ENCODE measurements at places on chromosomes 4 and X.
A peak's percentile ranks its signal among the peaks of the same experiment; 100 is the strongest.

DNA sequence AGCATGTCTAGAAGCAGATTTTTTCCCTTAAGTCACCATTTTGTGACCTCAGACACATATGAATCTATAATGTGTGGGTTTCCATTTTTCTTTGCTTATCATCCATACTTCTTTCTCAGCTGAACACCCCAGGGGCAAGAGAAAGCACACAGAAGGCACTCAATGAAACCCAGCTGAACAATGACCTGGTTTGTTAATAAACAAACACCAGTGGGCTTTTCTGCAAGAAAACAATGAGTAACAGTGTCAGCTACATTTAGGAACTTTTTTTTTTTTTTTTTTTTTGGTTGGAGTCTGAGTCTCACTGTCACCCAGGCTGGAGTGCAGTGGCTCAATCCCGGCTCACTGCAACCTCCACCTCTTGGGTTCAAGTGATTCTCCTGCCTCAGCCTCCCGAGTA, 40.7 kb upstream of the KLF3 start:
- no peak for DNase-seq

GRCh38 chr4:138255917-138256597, 13.9 kb upstream of the SLC7A11 start:
- no peak for DNase-seq

DNA sequence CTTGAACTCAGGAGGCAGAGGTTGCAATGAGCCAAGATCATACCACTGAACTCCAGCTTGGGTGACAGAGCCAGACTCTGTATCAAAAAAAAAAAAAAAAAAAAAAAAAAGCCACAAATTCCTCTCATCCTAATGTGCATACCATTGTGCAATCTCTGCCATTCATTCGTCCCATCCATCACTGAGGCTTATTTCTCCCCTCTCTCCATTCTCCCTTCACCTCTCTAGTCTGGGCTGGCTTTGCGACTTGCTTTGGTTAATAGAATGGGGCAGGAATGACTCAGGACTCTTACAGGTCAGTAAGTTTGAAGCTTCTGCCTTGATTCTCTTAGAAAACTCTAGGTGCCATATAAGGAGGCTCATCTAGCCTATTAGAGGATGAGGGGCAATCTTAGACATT, 60.3 kb upstream of the DDX3X start:
- no peak for DNase-seq

GRCh38 chr4:36222702-36223101, 21.6 kb downstream of the ARAP2 start:
- no peak for DNase-seq

GRCh38 chr4:3729882-3730226, 36.3 kb upstream of the ADRA2C start:
- no peak for DNase-seq

DNA sequence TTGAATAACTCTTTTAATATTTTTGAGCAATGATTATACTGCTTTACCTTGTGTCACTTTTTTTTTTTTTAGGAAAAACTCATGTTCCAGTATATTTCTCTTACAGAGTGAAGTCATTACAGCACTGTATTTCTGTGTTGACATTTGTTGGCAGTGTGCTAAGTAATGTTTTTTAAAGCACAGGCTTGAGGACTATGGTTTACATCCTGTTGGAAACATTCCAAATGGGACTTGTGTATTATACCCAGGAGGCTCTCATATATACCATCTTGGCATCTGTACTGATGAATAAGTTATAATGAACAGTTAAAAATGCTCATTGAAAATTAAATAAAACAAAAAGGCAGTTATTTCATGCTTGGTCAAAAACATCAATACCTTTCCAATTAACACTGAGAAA, 33.8 kb downstream of the CEP44 start:
- DNase-seq = no peak

GRCh38 chr4:152591396-152591795, 55.5 kb upstream of the FBXW7 start:
- peak; percentile 16 for DNase-seq

DNA sequence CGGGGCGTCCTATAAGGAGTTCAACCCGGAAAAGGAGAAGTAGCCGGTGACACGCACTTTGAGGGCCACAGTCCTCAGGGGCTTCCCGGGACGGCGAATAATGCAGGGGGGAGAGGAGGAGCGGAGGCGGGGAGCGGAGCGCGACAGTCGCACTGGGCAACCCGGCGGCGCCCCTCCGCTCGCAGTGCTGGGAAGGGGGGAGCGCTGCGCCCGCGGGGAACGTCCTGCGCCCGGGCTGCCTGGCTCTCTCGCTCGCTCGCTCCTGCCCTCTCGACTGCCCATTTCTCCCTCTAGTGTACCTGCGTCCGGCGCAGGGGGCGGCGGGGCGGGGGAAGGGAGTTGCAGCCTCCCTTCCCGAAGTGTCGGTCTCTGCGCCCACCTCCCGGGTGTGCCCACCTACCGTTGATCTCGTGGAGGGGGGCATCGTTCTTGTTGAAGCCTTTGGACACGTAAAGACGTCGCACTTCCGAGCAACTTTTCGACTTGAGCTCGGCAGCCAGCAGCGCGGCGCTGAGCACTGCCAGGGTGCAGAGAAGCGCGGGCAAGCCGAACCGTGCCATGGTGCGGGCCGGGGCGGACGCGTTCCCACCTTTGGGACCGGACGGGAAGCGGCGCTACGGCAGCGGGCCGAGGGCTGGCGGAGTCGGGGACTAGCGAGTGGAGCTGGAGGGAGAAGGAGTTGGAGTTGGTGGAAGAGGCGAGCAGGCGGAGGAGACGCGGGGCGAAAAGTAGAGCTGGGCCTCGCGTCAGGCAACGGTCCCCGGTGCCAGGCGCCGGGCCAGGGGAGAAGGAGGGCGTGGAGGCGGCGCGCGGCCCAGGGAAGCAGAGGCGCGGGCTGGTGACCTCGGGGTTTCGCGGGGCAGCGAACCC, 648 bp downstream of the GPC4 start:
- peak; percentile 2 for DNase-seq

- no peak for DNase-seq
These were observed 6.6 kb upstream of the SLC6A8 start for GRCh38 chrX:153681175-153681574.

DNA sequence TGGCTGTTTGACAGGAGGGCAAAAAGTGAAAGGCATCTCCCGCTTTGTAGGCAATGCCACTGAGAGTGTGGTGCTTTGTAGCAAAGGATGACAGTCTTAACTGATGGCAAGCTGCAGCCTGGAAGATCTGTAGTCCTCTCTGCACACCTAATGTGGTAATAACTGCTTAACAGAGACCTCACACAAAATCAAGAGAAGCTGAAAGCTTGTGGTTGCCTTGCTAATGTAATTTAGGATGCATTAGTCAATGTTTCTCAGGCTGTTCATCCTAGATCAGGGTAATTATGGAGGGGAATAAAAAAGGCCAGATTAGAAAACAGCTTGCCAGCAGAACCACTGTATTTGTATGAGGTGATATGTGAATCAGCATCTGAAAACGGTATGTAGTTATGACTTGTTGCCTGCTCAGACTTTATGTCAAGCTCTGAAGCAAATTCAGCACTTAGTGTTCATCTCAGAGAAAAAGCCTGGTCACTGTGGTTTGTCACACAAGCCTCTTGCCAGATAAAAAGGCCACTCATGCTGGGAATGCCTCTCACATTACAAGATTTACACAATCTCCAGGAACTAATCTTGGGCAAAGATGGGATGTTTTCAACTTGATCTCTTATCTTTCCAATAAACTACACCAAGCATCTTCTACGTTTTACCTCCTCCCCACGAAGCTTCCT, 130.8 kb downstream of the ENOX2 start:
- DNase-seq = no peak

GRCh38 chr4:121155893-121156292, 8.2 kb downstream of the TNIP3 start:
- no peak for DNase-seq

GRCh38 chr4:108644237-108644636, 6.2 kb upstream of the OSTC start:
- DNase-seq = no peak

DNA sequence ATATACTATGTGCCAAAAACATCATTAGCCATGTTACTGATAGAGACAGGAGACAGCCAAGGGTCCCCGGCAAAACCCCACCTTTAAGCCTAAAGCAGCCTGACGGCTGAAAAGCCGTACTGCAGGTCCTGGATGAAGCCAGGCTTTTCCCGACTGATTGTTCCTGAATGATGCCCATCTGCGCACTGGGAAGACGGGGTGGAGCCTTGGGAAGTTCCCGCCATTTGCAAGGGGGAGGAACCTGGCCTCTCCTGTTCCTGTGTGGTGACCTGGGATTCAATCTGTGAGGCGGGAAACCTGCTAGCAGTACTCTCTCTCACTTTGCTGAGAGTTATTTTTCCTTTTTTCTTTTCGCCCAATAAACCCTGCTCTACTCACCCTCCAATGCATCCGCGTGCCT, 15.1 kb upstream of the CAMK2D start:
- DNase-seq = no peak

DNA sequence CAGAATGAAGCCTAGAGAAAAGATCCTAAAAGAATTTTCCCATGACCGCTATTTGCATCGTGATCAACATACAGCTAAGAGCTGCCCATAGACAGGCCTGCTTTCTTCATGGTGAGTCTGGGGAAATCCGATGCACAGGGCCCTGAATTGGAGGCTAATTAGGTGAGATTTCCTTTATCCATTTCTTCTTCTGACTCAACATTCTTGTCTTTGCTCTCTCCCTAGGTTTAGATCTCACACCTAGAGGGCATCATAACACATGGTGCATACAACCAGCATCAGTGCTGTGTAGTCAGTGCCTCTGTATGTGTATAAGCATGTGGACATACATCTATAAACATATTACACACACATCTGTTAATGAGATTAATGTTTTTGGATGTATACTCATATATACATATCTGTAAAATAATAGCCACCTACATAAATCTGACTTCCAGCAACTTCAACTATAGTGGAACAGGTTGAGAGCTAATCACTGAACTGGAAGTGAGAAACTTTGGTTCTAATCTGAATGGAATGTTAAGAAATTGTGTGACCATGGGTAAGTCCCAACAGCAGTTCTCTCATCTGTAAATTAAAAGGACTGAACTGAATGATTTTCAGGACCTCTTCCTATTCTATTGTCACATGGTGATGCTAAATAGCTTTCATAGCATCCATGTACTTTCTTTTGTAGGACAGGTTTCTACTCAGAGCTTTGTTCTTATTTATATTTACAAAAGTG, 17.5 kb downstream of the GATB start:
- no peak for DNase-seq

DNA sequence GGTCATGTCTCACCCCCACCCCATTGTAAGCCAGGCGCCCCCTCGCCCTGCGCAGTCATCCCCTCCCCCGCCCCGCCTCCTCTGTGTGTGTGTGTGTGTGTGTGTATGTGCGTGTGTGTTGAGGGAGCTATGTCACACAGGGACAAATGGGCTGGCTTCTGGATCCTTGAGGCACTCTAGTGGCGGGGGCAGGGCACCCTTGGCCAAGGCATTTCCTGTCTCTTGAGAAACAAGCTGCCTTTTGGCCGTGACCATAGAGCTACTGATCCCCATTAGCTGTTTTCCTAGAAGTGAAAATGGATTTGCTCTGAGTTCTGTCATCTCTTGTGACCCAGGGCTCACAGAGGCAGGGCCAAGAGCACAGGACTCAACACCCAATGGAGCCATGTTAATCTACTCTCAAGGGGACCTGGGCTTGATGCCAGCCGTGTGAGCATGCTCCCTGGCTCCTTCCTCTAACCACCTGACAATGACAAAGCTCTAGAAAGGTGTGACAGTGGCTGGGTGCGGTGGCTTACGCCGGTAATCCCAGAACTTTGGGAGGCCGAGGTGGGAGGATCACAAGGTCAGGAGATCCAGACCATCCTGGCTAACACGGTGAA, 162.5 kb upstream of the BCOR start:
- no peak for DNase-seq

DNA sequence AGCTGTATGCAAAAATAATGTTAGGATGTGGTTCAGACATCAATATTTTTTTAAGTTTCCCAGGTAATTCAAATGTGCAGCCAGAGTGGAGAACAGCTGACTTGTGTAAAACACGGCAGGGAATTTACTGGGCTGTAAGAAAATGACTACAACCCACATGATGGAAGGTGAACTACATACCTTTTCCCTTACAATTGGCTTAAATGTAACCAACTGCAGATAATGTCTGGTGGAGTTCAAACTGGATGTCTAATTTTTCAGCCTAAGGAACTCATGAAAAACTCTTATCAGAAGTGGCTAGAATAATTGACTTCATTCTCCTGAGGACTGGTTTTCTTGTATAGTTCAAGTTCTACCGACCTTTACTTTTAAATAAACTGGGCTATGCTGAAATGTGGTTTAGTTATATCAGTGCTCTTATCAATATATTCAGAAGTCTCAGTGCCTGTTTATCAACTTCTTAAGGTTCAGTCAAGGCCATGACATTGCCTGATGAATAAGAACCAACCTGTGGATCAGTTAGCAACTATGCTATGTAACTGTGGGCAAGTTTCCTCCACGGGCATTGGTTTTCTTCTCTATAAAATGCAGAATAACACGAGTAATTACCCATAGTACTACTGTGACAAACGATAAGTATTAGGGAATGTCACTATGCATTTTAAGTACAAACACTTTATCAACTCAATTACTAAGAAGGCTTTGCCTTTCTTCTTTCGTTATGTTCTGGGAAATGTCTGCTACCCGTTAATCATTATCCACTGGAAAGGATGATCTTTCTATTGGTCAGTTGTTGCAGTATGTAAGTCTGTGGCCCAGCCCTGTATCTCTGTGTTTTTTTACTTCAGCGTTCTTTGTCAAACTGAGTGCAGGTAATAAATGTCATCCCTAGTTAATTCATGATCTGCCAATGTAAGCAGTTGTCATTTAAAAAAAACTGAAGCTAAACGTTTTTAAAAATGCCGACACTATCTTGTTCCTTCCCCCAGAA, 181.6 kb downstream of the PCDH7 start:
- DNase-seq = no peak

- DNase-seq = no peak
These were observed 65.6 kb upstream of the BLTP1 start for GRCh38 chr4:122086338-122087065.

- DNase-seq = no peak
These were observed 72.0 kb upstream of the TSPAN7 start for GRCh38 chrX:38489341-38489740.

GRCh38 chr4:5955201-5955821, 62.4 kb upstream of the CRMP1 start:
- no peak for DNase-seq

DNA sequence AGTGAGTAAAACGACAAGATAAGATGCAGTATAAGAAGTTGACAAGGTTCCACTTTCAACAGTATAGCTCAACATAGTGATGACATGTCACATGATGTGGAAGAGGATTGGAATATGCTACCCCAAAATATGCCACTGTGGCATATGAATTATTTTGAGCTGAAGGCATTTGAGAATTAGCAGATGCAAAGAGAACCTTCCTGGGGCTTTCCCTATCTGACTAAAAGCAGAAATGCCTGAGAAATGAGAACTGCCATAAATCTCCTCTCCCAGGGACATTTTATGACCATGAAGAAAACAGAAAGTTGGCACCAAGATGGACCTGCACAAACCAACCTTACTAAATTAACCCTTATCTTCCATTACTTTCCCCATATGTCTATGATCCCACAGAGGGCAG, 24.8 kb downstream of the CDKN2AIP start:
- no peak for DNase-seq

DNA sequence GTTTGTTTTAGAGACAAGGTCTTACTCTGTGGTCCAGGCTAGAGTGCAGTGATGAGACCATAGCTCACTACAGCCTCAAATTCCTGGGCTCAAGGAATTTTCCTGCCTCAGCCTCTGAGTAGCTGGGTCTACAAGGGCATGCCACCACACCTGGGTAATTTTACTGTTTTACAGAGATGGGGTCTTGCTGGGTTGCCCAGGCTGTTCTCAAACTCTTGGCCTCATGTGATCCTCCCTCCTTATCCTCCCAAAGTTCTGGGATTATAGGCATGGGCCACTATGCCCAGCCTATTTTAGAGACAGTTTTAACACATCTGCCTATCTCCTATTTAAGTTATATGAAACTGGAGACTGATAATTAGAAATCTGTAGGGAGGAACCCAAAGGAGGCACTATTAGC, 53.8 kb downstream of the SPRY1 start:
- DNase-seq = no peak
